ENCODE measurements at places on chromosomes 5 and 9.

- DNase-seq, result no peak
Measured at GRCh38 chr5:149018909-149019443, 43.9 kb downstream of the SH3TC2 start.

- no peak for DNase-seq
Measured at GRCh38 chr5:31640573-31640972, 1.6 kb downstream of the PDZD2 start.

DNA sequence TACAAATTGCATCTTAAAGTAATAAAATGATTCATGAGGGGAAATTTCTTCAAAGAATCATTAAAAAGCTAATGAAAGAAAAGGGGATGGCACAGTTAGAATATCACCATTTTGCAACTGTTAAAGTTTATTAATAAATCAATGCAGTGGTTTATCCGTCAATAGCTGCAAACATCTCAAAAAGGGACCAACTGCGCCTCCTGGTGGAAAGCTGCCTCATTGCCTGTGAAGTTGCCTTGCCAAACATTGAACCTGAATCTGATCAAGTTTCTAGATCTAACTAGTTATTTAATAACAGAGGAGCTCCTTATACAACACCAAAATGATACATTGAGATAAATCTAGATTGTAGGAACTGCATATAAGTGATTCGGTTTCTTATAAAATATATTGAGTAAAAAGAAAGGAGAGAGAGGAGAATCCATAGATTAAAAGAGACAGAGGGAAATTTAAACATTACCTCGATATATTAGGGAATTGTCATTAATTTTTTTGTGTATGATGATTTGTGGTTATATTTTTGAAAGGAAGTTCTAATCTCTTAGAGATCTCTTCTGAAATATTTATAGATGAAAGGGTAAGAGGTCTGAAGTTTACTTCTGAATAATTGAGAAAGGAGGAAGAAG is 6.9 kb upstream of the NDUFB6 start:
- DNase-seq, result peak; percentile 65

DNA sequence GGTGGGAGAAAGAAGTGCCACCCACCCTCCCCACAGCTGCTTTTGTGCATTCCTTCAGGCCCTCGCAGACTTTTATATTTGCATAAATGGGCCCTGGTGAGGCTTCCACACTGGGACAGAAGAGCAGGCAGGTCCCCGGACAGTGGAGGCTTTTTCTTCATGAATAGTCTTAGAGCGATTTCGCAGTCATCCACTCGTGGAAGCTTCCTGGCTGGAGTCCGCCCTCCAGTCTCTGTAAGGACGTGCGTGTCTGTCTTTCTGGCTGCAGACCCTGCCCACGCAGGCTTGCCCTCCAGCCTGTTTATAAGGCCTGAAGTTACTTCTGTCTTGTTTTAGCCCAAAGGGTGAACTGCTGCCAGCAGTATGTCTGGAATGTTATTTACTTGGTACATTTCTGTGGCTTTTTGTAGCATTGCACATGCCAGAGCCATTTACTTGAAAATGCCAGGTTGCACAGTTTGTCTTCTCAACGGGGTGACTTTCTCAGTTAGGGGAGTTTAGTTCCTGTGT is 195.7 kb downstream of the AOPEP start:
- DNase-seq, result no peak

DNA sequence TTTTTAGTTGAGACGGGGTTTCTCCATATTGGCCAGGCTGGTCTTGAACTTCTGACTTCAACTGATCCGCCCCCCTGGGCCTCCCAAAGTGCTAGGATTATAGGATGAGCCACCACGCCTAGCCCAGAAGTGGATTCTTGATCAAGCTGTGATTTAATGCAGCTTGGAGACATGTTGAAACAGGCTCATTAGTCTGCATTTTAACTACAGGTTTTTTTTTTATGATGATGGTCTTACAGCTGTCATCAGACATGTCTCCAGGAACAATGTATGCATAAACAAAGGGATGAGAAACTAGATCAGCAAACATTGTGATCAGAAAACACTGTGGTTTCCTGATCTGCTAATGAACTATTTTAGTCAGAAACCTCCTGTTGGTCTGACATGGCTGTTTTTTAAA is 30.0 kb upstream of the PLPP1 start:
- no peak for DNase-seq

DNA sequence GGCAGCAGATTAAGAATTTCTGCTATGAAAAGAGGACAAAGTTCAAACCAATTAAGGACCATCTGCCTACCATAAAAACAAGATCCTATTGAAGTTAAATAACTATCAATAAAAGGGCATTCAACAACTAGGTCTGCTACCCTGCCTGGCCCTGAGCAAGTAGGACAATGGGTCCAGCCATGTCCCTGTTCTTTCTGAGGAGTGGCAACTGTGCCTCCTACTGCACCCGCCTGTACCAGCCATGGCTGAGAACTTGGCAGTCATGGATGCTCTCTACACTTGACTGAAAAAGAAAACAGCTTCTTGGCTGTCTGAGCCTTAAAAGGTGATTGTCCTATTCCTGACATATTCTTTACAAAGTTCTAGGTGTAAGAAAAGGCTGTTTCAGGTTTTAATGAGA is 652.4 kb downstream of the PDE4D start:
- DNase-seq, result no peak

- DNase-seq, result no peak
Measured at GRCh38 chr5:40689438-40689837, 9.7 kb downstream of the PTGER4 start.

DNA sequence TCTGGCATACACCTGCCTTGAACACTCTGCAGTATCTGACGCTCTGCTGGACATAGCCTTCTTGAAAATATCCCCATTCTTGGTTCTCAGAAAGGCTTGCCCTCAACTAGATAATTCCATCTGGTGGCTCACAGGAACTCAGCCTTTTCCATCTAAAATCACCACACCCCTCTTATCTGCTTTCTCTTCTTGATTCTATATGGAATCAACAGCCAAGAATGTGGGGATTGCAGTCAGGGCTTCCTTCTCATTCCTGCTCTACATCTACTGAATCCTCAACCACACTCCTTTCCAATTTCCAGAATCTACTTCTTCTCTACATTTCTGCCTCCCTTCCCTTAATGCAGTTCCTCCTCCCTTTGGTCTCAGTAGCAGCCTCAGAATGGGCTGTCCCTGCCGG is 170.1 kb downstream of the SEMA5A start:
- no peak for DNase-seq

DNA sequence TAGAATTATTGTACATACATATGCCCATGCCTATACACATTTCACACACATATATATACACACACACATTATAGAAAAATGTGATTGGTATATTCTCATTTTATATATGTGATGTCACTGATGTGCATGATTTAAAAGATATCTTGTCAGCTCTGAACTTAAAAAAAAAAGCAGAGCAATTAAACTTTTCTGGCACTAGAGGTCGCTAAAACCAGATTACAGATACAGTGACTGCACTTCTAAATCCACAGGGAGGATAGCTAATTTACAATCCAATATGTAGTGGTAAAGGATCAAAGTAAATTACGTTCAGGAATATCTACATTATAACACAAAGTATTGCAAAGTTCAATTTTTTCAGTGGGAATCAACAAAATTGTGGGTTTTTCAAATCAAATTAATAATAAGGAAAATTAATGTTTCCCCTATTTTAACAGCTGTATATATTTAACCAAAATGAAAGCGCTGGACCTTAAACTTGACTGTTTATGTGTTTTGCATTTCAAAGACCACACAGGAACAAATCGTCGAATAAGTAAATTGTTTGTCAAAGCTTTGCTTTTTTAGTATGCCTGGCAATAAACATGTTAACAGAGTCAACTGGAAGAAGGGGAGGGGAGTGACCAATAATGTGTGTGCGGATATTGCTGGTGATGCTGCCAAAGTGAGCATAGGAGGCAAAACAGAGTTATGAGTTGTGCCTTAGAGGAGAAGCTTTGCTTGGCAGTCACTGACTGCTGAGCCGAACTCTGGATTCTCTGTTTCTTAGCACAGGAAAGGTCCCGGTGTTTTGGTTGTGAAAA is 1201.4 kb upstream of the C9orf72 start:
- no peak for DNase-seq

DNA sequence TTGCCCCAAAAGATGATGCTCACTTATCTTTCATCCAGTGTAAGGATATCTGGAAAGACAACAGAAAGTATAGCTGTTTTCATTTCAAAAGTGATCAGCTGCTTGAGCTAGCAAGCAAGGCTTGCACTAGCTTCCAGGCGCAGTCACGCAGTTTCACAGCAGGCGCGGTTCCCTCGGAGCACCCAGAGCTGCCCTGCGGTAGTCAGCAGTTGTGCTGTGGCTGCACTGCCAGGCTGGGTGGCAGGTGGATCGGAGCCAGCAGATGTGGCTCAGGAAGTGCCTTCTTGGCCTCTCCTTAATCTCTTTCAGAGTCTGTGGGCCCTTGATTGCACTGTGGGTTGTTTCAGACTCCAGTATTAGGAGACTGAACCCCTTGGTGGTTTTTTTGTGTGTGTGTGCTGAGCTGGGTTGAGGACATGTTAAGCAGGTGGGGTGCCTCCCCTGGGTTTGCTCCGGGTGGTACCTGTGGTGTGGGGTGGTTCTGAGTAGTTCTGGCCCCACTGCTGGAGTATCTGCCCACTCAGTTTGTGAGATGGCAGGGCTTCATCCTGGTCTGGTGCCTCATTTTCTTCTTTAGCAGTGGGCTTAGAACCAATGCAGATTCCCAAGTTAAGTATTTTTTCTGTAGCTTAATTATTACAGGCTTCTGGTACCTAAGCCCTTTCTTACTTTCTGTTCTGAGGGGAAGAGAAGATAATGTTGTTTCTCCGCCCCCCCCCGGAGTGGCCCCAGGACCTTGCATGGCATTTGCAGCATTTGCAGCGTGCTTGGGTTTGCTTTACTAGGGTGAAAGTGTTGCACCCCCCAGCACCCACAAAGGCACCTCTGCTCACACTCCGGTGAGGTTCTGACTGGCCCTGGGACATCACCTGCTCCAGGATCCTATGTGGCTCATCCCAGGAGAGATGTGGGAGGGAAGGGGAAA is 16.4 kb downstream of the TENT4A start:
- DNase-seq, result no peak

GRCh38 chr9:127185931-127186781 is 63.7 kb upstream of the ANGPTL2 start:
- DNase-seq, result no peak

DNA sequence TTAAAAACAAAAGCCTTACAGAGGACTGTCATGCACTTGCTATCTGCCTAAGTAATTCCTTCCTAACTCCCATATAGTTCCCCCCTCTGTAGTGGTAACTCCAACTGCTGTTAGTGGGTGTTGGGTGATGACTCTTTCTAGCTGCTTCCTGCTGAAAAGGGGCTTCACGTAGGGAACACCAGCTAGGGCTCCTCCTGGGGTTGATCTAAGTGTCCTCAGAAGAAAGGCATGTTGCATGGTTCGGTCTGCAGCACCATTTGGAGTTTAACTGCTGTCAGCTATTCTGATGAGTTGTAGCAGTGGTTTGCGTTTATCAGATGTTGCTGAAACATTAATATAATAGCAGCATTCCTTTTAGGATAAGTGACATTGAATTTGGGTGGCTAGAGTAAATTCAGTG is 281.9 kb upstream of the TUSC1 start:
- DNase-seq, result no peak

All from naive B cell (primary cell).